ENCODE measurements at places on chromosomes 2 and 18.

DNA sequence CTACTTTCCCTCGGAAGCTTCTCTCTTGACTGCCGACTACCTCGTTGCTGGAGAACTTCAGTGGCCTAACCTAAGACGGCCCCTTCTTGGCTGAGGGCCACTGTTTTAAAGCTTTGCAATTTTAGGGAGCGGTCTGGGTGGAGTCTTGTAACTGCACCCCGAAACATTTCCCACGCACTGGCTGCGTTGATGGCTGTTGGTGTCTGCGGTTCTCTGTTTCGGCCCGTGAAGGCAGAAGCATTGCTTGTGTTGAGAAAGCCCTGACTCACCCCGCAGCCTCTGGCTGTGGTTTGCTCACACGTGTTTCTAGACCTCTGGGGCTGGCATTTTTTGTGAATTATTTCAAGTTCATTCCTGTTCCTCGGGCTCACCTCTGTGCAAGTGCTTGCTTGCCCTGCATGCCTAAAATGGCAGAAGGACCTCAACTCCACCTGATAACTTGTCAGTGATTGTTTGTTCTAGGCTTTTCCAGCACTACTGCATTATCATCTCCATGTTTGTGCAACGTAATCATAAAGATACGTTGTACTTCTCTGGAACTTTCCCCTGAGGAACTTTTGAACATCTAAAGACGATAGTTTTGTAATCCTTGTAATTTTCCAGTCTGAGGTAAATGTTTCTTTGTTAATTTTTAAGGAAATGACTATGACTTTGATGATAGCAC is 94.2 kb upstream of the DLX2 start:
- no peak for DNase-seq

DNA sequence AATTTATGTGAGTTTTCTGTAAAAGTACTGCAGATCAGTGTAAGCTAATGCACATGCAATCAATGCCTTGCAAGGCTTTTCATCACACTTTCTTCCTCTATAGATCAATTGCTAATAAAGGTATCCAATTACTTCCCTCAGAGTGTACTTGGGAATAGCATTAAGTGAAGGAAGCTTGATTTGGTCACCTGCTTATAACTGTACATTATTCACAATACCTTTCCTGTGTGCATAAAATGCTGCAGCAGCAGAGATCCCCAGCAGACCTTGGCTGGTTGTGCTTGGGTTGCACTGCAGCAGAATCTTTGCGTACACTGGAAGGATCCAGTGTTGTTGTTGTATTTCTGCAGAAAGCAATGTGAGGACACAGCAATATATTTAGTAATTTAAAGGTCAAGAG is 18.5 kb upstream of the SCN9A start:
- no peak for DNase-seq

- DNase-seq: no peak
Observed at GRCh38 chr2:69789772-69790600, 39.5 kb upstream of the GMCL1 start.

GRCh38 chr18:31658670-31659575 is 25.5 kb downstream of the B4GALT6 start:
- DNase-seq: no peak

Measured in cortex of kidney (tissue), 1 donor.